ENCODE measurements at places on chromosomes 4 and X.

- DNase-seq, result no peak
Measured at GRCh38 chr4:41722181-41722580, 26.3 kb downstream of the PHOX2B start.

- DNase-seq, result no peak
Measured at GRCh38 chr4:94570558-94570957, 118.8 kb downstream of the PDLIM5 start.

- DNase-seq, result no peak
Measured at GRCh38 chr4:99381588-99382175, 29.1 kb upstream of the ADH1C start.

DNA sequence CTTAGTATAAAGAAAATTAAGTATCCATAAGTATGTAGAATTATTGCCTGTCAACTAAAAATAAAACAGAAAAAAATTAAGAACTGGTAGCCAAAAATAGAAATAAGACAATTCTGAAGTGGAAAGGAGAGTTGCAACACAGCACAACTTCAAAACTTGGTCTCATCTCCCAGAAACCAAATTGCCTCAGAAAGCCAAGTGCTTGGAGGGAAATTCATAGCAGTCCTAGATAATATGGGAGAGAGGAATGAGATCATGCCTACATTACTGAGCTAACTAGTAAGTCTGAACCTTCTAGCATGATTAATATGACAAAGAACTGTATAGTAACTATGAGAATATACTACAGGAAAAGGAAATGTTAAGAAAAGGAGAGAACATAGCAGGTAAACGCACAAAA lies 256.5 kb downstream of the LDB2 start:
- DNase-seq, result no peak

DNA sequence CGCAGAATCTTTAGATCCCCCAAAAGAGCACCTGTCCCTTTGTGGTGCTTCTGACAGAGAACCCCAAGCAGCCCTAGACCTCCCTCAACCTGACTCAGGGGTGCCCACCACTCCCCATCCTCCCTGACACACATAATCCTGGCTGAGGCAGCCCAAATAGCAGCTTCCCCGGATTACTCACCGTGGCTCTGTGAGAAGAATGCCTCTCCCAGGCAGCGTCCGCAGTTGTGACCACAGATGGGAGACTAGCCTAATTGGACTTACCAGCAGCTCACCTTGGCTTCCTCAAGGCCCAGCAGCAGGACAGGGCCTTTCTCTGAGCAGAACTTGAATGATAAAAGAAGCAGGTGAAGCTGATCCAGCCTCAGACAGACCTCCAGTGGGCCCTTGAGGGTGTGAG lies 10.3 kb upstream of the ODAPH start:
- DNase-seq, result no peak

DNA sequence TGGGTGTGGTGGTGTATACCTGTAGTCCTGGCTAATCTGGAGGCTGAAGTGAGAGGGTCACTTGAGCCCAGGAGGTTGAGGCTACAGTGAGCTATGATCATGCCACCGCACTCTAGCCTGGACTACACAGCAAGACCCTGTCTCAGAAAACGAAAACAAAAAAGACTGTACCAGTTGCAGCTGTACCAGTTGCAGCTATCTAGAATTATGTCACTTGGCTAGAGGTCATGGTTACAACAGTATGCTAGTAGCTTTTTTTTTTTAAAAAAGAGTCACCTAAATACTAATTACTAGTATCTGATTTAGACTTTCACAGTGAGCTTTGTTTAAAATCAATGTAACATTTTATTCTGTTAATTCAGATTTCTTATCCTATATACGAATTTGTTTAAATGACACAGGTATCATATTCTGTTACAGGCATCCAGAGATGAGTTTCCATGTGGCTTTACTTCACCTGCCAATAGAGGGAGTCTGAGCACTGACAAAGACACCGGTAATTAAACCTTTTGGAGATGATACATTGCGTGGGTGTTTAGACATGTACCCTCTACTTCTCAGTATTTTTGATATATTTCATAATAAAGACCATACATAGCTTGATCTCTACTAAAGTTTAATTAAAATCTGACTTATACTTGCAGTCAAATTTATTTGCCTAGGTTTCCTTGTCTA lies 100.2 kb upstream of the IL13RA1 start:
- DNase-seq, result peak; percentile 15
